Lung (tissue), 17 donors: ENCODE measurements at places on chromosomes 7 and 10. TPM values are rescaled to one million over a fixed set of nuclear protein-coding genes. Genes with fewer than 3 reads are reported as not detected.

DNA sequence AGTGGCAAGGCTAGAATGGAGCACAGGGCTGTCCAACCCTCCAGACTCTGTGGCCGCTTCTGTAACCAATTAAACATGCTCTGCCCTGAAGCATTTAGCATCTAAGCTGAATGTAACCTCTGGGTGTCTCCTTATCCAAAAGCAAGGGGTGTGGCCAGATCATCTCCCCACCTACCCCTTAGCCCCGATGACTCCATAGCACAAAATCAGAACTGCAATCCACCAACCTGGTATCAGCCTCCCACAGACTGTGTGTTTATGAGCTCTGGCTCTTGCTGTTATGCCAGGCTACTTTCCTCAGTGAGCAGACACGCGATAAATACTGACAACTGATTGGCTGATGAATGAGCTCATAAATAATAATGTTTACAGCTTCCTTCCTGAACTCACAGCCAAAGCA is 3.2 kb downstream of the FRMD4A start:
- no peak for DNase-seq
- no peak overlapping the region for H3K4me3 ChIP-seq
- no peaks in the 10 kb centered on the region for H3K36me3 ChIP-seq
- no peak overlapping the region for H3K27ac ChIP-seq
- peaks cover 2% of the 10 kb centered on the region for H3K27me3 ChIP-seq

GRCh38 chr7:28036696-28037095 is 143.9 kb downstream of the JAZF1 start:
- no peaks in the 10 kb centered on the region for H3K36me3 ChIP-seq
- DNase-seq, result no peak
- H3K4me3 ChIP-seq, result no peak overlapping the region
- no peaks in the 10 kb centered on the region for H3K27me3 ChIP-seq

GRCh38 chr10:125158601-125159485 is 1.5 kb downstream of the CTBP2 start:
- peak overlapping the region; percentile 96 for H3K4me3 ChIP-seq
- H3K36me3 ChIP-seq, result no peaks in the 10 kb centered on the region
- peak overlapping the region; percentile 100 for H3K27ac ChIP-seq
- H3K27me3 ChIP-seq, result no peaks in the 10 kb centered on the region
- DNase-seq, result peak; percentile 68

UCMA gene
- total RNA-seq, result not detected

DNA sequence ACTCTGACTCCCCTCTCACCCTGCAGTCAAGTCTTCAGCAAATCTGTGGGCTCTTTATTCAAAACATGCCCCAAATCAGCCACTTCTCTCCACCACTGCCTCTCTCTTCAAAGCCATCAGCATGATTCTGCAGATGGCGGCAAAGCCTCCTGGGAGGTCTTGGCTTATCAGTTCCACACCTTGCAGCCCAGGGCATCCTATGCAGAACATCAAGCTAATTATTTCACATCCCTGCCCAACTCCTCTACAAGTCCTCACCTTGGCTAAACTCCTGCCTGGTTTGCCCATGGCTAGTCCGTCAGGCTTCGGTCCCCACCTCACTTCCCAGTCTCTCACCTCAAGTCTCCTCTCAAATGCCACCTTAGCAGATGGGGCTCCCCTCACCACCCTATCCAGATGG is 70.2 kb downstream of the PIP4K2A start:
- no peak overlapping the region for H3K27ac ChIP-seq
- no peak overlapping the region for H3K4me3 ChIP-seq
- H3K27me3 ChIP-seq, result no peaks in the 10 kb centered on the region
- DNase-seq, result no peak
- no peaks in the 10 kb centered on the region for H3K36me3 ChIP-seq
- peaks cover 42% of the 10 kb centered on the region for H3K4me1 ChIP-seq
